Posterior vena cava (tissue), 2 donors: ENCODE measurements at places on chromosomes 6 and 20. TPM values are rescaled to one million over a fixed set of nuclear protein-coding genes. Genes with fewer than 3 reads are reported as not detected.

The PI16 gene
- 221 TPM for total RNA-seq

The TSBP1 gene
- not detected for total RNA-seq

The TFAP2D gene
- not detected for total RNA-seq

The WFDC10B gene
- not detected for total RNA-seq

The TNF gene
- total RNA-seq, result 0.81 TPM

The MAS1 gene
- total RNA-seq, result 0.29 TPM

The VARS1 gene
- 49.0 TPM for total RNA-seq

The POPDC3 gene
- not detected for total RNA-seq

The LST1 gene
- total RNA-seq, result 24.8 TPM

The COL20A1 gene
- not detected for total RNA-seq

The TBC1D22B gene
- 8.5 TPM for total RNA-seq

The C6orf52 gene
- not detected for total RNA-seq

The VPS16 gene
- total RNA-seq, result 32.3 TPM
